Stimulated activated CD8-positive, alpha-beta memory T cell treated with anti-CD3 and anti-CD28 coated beads, Interleukin-7, amount 100 ng/mL, for 4 hours (primary cell): ENCODE measurements at places on chromosomes 12 and 14.

- no peak for DNase-seq
These were observed 253.2 kb downstream of the MDGA2 start for GRCh38 chr14:47422191-47422590.

DNA sequence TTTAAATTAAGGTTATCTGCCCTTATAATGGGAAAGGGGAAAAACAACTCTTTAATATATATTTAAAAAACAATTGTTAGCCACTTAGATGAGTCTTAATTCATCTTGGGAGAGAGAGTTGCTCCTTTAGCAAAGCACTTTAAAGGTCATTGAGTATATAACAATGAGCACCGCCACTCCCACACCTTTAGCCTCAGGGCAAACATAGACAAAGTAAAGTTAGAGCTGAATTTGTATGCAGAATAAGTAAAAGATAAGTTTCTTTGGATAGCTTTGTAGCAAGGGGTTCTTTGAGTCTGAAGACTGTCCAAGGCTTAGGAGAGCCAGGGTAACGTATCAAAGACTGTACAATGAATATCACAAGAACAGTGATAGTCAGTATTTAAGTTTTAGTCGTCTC is 728.8 kb upstream of the LMO3 start:
- no peak for DNase-seq

- no peak for DNase-seq
These were observed 49.2 kb downstream of the EIF2S3B start for GRCh38 chr12:10554756-10555481.

DNA sequence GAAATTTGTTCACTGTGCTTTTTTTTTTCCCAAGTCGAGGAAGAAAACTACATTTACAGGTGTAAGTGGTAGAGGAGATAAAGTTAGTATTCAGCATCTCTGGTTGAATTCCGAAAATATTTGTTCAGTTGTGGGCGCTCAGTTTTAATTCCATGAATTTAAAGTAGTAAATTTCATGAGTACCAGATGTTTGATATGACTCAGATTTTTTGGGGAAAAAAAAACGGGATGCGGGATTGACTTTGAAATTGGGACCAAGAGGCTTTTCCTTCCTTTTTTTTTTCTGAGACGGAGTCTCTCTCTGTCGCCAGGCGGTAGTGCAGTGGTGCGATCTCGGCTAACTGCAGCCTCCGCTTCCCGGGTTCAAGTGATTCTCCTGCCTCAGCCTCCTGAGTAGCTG is 1.6 kb downstream of the TULP3 start:
- DNase-seq, result no peak

DNA sequence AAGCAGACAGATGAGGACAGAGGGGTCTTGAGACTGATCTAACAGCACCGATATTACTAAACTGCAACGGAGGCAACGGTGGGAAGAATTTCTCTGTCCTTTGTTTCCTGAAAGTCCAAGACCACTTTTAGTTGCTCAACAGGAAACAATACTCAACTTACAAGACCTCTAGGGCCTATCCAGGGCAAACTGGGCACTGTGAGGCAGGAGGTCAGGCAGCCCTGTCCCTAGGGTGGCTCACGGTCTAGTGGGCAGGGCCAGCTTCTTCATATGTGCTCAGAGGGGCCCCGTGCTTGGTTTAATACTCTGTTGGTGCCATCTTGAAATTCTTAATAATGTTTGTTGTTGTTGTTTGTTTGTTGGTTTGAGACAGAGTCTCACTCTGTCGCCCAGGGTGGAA is 14.2 kb downstream of the SSH1 start:
- no peak for DNase-seq

- DNase-seq, result no peak
These were observed 21.8 kb upstream of the LRRK2 start for GRCh38 chr12:40203060-40203430.

GRCh38 chr12:48592591-48593086 is 22.8 kb upstream of the LALBA start:
- no peak for DNase-seq

DNA sequence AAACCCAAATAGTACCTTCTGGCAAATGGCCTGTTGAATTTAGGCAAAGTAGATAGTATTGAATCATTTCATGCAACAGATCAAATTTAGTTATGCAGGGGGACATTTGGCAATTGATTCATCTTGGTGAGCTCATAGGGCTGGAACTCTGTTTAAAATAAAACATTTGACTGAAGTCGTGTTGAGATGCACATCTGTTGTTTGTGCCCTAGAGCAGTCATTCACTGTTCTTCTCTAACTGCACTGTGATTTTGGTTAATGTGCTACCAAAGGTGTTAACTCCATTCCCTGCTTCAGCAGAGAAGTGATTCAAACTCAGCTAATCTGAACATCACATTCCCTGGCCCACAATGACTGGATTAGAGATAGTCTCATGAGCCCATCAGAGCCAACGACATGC is 44.0 kb upstream of the CSRP2 start:
- DNase-seq, result no peak
